ENCODE measurements at places on chromosomes 3 and 15.

DNA sequence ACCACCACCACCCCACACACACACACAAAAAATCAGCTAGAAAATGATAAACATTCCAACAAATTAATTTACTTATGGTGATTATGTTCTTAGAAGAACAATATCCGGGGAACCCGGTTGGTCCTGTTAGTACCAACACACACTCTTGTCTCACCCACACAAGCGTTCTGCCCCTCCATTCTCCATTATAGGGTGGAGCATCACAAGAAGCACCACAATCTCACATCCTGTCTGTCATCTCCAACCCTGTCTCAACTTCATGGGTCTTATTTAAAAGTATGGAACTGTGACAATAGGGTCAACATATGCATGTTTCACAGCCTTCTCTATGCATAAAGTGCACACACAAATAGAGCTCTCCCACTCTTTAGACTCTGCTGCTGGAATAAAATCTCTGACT lies 5.6 kb downstream of the GSK3B start:
- no peak for DNase-seq

GRCh38 chr15:49406352-49407118 lies 16.5 kb upstream of the FGF7 start:
- DNase-seq = no peak

- DNase-seq = no peak
These were observed 184.5 kb downstream of the ZPLD1 start for GRCh38 chr3:102619361-102619760.

DNA sequence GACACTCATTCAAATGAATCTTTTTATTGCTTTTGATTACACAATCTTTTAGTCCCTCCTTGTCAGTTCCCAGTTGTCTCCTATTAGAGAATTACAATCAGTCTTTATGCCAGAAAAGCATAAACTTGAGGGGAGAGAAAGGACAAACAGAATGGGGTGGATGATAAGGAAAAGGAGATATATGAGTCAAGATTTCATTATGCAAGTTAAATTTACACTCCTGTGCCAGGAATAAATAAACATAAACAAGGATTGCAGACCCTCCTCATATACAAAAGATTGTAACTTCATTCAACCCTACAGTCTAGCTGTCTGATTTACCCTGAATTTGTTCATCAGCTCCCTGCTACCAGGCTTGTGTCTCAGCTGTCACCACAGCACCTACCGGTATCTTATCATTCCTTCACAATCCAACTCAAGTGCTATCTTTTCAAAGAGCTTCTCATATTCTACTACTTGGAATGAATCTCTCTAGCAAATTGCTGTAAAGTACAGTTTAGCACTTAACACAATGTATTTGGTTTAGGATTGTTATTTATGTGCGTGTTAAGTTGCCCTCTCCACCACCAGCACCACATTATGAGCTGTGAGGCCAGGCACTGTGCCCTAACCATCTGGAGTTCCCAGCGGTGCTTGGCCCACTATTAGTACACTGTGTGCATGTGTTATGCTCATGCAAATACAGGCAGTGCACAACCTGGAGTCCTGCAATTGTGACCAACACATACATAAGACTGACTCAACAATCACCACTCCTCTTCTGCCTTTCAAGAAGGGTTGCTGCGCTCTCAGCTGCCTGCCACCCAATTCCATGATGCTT lies 504.1 kb downstream of the TBL1XR1 start:
- DNase-seq = no peak

DNA sequence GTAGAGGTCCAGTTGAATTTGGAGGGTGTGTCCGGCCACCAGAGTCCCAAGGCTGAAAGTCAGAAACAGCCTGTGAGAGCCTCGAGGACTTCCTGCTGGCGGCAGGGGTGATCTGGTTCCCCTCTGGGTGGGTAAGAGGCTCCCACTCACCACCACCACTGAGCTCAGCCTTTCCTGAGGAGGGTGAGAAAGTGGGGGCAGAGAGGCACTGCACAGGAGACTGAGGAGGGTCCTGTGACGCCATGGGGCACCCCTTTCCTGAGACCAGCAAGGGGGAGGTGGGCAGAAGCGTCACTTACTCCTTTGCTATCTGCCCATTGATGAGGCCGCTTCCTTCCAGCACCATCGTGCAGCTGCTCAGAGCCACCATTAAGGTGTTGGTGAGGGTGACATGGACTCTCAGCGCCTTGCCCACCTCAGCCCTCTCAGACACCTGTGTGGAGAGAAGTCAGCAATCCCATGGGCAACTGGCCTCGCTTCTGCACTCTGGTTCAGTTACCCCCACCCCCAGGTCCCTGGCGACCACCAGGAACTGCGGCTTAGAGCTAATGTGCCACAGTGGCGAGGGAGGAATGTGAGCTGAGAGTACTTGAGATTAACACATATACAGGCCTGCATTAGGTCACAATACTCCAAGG lies 10.0 kb upstream of the TGM5 start:
- DNase-seq = no peak

DNA sequence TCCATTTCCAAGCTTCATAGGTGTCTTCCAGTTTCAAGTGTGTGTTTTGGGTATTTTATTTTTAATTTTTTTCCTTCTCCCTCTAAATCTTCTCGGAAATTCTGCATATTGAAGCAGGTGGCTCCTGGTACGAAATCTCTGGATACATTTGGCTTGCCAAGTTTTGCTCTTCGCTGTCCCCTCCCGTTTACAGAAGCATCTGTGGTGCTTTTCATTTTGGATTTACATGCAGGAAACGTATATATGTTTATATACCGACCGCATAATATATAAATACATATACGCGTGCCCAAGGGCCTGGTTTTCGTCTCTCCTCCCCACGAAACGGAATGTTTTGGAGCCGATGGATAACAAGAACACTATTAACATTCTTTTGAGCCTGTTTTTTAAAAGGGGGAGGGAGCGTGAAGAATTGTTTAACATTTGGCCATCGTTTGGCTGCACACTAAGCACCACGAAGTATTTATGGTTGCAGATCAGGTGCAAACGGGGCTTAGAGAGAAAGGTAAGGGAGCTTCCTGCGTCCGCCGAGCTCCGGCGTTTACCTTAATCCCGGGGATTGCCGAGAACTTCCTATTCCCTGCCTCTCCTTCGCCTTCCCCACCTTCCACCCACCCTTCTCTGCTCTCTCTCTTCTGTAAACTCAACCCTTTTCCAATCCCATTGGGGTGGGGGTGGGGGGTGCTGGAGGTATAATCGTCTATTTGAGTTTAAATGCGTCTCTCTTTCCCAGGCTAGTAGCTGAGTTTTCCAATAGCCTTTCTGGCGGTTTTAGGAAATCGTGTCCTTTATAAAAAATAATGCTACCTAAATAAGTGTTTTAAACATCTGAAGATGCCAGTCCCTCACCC lies 1.1 kb upstream of the NLGN1 start:
- DNase-seq = no peak

- DNase-seq = no peak
These were observed 75.0 kb downstream of the AAGAB start for GRCh38 chr15:67179411-67179995.

GRCh38 chr3:170506556-170506955 lies 79.3 kb downstream of the SLC7A14 start:
- DNase-seq = no peak

GRCh38 chr15:66864871-66865281 lies 162.8 kb downstream of the SMAD6 start:
- no peak for DNase-seq

DNA sequence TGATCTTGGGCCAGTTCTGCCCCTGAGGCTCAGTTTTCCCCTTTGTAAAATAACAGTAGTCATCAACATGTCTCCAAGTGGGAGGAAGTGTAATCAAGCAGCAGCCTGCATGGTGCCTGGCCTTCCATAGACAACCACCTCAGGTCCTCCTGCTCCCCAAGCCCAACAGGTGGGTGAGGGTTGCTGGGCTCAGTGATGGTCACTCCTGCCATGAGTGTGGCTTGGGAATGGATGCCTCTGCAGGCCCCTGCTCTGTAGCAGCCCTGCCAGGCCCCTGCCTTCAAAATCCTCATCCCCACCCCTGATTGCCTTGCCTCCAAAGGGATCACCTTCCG lies 59.1 kb upstream of the SLC6A1 start:
- DNase-seq = no peak

DNA sequence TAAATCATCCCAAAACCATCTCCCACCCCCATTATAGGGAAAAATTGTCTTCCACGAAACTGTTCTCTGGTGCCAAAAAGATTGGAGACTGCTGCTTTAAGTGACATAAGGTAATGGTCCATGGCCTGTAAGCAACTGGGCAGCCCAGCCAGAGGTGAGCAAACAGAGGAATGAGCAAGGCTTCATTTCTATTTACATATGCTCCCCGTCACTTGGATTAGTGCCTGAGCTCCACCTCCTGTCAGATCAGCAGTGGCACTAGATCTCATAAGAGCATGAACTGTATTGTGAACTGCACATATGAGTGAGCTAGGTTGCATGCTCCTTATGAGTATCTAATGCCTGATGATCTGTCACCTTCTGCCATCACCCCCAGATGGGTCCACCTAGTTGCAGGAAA lies 1159.8 kb upstream of the ALCAM start:
- no peak for DNase-seq

GRCh38 chr3:12944413-12944812 lies 103.0 kb upstream of the RPL32 start:
- DNase-seq = no peak

DNA sequence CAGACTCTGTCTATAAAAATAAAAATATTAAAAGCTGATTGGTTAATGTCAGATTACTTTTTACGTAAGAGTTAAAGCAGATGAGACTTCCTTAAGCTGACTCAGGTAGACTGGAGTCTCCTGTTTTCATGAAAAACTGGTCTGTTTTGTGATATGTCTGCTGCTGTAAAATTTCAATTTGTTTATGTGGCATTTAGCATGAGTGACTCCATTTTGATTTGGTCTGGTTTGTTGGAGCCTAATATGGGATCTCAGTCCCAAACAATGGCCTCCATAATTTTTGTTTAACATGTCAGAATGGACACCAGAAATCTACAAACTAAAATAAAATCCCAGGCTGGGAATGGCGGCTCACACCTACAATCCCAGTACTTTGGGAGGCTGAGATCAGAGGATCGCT lies 57.8 kb upstream of the LEKR1 start:
- DNase-seq = no peak

DNA sequence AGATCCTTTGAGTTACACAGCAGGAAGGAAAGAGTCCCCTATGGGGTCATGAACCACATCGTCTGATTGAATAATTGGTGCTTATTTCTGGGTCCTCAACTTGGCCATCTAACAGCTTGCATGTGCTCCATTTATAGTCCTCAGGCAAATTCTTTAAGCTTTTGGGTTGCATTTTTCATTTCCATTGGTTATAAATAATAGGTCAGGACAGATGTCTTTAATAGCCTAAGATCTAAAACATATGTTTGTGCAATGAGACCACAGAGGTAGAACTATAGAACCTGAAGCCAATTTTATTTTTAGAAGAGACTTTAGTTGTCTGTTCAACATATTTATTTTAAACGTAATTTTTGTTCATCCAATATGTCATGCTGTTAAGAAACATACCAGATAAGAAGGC lies 43.2 kb downstream of the CD200R1L start:
- no peak for DNase-seq

- DNase-seq = peak; percentile 76
These were observed 54.9 kb downstream of the ANP32A start for GRCh38 chr15:68765602-68766368.

DNA sequence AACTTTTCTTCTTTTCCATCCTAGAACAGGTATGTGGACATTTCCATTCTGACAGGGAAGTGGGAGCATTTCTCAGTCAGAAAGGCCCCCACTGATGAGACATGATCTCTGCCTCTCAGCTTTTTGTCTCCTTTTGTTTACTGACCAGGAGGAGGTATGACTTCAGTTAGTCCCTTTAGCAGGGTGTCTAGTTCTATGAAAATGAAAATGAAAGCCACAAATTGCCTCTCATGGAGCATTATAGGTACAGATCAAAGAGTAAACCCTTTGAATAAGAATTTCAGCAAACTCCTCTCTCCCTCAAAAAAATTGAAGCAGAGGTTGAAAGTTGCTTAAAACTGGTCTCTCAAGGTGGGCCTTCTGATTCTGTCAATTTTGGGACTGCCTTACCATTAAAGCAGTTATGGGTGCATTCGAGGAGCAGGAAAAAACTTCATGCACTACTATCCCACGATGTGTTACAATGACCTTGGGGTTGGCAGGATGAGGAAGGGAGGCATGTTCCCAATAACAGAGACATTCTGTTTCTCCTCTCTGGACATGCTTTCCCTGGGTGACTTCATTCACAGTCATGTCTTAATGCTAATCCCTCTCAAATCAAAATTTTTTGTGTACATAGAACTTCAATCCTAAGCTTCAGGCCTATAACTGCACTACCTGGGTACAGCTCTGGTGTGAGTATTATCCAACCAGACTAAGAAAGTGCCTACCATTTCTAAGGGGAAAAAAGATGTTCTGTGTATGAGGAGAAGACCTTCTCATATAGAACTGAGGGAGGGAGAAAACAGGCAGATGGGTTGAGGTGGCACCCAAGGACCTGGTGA lies 50.6 kb upstream of the TBC1D23 start:
- peak; percentile 4 for DNase-seq

DNA sequence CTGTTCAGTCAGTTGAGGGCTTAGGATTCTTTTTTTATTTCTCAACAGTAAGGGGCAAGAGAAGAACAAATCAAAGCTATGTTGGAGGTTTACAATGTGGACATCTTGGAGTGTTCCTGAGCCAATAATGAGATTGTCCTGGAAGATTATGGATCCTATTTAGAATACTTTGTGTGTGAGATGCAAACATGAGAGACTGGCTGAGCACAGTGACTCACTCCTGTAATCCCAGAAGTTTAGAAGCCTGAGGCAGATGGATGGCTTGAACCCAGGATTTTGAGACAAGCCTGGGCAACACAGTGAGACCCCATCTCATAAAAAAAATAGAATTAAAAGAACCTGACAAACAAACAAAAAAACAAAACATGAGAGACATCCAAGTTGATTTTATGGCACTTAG lies 351.6 kb downstream of the GAP43 start:
- DNase-seq = no peak

- no peak for DNase-seq
These were observed 140.7 kb downstream of the KLF13 start for GRCh38 chr15:31467361-31467760.

DNA sequence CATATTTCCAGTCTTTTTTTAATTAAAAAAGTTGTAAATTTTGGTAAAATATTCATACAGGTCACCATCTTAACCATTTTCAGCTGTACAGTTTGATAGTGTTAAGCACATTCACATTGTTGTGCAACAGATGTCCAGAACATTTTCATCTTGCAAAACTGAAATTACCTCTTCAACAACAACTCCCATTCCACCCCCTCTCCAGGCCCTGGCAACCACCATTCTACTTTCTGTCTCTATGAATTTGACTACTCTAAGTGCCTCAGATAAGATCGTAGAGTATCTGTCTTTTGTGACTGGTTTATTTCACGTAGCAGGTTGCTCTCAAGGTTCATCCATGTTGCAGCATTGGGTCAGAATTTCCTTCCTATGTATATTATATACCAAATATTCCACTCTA lies 76.0 kb downstream of the SLCO3A1 start:
- DNase-seq = no peak

DNA sequence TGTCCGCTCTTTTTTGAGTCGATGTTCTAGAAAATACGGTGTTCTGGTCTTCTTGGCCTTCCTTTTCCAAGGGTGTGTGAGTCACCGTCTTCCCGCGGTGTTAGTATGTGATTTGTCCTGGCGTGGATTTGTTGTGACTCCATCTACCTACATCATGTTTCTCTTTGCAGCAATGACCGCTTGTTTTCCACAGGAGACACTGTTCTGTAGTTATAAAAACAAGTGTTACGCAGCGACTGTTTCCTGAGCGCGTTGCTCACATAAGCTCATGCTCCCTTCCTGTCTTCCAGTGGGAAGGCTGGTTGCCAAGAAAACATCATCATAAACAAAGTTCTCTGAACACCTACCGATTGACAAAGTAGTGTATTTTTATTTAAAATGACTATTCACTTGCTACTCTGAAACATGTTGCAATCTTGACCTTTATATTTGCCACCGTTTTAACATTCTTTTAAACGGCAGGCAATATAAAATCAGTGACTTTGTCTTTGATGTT lies 19.0 kb downstream of the USP13 start:
- DNase-seq = peak; percentile 90

Measured in kidney capillary endothelial cell (primary cell).